A549 (cell line): ENCODE measurements at places on chromosomes 4 and X.

- DNase-seq: peak; percentile 35
Observed at GRCh38 chr4:130210864-130211263, 1114.9 kb downstream of the C4orf33 start.

DNA sequence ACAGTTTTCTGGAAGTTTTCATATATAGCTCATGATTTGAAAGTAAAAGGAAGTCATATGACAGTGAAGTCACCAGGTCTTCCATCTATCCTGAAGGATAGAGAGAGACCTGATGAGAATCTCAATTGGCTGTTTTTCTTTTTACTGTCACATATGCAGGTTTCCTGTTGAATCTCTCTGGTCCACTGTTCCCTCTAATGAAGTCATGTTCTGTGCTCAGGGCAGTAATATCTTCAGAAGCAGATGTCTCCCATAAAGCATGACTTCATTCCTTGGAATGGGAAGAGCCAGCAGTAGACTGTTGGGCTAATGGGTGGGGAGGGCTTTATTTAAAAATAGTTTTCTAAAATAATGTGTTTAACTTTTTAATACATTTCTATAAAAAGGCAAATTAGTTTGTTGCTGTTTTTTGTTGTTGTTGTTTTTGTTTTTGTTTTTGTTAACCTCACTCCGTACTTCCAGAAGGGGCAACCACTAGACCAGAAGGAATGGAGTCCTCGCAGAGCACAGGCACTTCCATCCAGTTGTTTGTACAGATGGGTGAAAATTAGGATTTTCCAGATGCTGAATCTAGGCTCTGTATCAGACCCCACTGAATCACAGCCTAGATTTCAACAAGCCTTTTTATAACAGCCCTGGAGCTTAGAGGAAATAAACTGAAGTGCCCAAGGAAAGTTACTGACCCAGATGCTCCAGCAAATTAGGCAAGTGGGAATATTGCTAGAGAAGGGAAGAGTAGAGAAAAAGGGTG, 54.2 kb downstream of the AWAT2 start:
- DNase-seq: no peak

GRCh38 chr4:172780566-172781081, 388.0 kb upstream of the GALNT7 start:
- DNase-seq: no peak

GRCh38 chrX:2539586-2539985, 38.8 kb upstream of the DHRSX start:
- DNase-seq: no peak

DNA sequence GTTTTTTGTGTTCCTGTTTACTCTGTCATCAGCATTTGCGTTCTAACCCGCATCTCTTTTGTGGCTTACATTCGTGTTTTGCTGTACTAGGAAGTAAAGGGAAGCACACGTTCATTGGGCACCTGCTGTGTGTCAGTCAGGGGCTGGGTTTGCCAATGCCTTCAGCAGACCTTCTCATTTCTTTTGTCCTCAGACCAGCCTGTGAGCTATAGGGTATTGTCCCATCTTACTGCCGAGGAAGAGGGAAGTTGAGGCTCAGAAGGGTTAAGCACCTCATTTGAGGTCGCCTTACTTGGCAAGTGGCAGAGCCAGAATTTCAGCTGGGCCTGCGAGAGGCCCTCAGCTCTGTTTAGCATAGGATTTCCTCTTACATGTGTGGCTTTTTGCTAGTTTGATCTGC, 8.7 kb downstream of the TBC1D14 start:
- DNase-seq: no peak

DNA sequence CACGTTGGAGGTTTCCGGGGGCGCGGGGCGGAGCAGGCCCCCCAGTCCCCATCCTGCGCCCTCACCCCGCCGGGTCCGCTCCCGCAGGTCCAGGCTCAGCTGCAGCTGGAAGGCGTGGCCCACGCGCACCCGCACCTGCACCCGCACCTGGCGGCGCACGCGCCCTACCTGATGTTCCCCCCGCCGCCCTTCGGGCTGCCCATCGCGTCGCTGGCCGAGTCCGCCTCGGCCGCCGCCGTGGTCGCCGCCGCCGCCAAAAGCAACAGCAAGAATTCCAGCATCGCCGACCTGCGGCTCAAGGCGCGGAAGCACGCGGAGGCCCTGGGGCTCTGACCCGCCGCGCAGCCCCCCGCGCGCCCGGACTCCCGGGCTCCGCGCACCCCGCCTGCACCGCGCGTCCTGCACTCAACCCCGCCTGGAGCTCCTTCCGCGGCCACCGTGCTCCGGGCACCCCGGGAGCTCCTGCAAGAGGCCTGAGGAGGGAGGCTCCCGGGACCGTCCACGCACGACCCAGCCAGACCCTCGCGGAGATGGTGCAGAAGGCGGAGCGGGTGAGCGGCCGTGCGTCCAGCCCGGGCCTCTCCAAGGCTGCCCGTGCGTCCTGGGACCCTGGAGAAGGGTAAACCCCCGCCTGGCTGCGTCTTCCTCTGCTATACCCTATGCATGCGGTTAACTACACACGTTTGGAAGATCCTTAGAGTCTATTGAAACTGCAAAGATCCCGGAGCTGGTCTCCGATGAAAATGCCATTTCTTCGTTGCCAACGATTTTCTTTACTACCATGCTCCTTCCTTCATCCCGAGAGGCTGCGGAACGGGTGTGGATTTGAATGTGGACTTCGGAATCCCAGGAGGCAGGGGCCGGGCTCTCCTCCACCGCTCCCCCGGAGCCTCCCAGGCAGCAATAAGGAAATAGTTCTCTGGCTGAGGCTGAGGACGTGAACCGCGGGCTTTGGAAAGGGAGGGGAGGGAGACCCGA, 14.0 kb downstream of the SHOX start:
- DNase-seq: no peak

- no peak for DNase-seq
Observed at GRCh38 chr4:141467225-141467624, 169.2 kb upstream of the IL15 start.

DNA sequence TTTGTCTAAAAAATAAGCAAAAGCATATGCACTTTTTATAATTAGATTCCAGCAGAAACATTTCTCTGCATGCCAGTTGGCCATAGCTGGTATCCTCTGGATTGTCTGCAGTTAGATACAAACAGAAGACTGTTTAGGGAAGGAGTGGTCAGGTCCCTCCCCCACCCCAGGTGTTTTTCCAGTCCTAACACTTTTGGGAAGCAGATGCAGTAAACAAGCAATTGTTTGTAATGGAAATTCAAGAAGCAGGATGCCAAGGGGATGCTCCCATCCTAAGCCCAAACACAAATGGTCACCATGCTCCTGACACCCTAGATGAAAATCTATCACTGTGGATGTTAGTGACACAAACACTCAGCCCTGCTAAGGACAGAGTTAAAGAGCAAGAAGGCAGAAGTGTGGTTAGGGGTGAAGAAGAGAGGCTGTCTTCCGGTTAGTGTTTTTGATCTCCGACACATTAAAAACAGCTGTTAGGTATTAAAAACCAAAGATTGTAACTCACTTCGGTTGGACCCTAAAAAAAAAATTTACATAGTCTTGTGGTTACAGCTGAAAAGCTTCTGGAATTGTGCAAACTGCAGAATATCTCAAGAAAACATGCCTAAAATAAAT, 7.9 kb downstream of the LEF1 start:
- DNase-seq: no peak

DNA sequence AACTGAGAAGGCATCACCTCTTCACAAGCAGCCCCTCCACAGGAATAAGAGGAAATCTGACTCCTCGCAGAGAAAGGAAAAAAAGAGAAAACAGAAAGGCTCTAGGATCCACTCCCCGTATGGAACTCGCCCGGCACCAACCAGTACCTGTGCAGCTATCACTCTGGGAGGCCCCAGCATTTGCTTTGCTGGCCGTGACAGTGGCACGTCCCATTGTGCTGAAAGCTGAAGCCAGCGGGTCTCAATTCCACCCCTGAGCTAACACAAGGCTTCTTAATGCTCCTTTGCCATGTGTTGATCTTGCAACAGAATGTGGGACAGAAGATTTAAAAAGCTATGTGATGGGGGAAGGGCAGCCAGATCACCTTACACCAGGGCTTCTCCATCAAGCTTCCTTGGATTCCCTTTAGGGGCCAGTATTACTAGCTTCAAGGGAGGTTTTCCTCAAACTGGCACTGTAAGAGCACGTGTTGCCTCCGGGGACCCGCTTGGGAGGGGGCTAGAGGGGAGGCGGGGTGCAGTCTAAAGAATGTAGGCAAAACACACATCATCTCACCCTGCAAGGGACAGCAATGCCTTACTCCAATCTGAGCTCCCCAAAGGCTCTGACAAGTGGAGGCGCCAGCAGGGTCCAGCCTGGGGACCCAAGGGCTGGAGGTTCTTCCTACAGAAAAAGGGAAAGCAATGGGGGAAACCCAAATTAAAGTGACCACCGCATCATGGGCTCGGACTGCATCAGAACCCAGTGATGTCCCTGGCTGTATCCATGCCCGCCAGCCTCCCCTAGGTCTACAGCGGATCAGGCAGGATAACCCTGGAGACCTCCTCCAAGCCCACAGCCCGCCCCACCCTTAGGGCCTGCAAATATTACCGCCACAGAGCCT, 1.2 kb downstream of the USP46 start:
- no peak for DNase-seq

DNA sequence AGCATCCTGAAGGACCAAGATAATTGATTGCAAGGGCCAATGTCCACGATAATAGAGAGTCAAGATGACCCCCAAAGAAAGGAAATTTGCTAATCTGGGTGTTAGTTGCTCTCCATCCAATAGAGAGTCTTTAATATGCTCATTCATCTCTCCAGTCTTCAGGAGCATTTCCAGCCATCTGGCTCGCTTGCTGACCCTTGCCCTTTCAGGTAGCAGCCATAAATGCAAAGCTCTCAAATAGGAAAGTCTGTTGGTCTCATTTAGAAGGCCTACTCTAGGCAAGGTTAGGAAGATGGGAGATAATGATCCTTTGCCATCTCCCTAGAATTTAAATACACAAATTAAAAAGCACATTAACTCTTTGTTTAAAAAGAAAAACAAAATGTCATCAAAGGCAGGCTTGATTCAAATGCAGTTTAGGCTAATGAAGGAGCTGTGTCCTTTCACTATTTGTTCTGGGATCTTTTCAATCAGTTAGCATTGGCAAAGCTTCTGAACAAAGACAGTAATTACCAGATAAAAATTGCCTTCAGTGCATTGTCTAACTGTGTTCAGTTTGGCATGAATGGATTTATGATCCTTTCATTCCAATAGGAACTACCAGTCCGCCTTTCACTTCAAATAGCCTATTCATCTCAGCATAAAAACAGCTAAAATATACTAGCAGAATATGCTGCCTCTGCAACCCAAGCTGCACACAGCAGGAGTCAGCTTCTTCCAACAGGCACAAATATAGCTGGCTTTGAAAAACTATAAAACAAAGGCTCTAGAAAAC, 49.6 kb upstream of the ATXN3L start:
- no peak for DNase-seq

GRCh38 chrX:112868586-112868985, 28.0 kb upstream of the AMOT start:
- no peak for DNase-seq

GRCh38 chr4:23412701-23413100, 477.1 kb downstream of the PPARGC1A start:
- no peak for DNase-seq

DNA sequence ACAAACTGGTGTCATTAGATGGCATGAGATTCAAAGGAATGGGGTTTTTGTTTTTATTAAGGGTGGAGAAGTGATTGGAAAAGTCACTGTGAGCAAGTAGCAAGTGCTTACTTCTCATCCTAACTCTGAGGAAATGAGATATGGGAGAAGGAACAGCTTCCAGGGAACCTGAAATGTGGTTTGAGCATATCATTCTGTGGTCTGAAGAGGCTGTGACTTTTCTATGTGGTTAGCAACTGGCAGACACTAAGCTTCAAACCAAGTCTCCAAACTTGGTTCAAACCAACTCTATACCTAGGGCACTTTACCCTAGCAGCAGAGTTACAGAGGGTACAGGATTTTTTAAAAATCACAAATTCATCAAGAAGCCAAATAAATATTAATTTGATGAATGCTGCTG, 58.2 kb downstream of the DCLK2 start:
- DNase-seq: no peak

DNA sequence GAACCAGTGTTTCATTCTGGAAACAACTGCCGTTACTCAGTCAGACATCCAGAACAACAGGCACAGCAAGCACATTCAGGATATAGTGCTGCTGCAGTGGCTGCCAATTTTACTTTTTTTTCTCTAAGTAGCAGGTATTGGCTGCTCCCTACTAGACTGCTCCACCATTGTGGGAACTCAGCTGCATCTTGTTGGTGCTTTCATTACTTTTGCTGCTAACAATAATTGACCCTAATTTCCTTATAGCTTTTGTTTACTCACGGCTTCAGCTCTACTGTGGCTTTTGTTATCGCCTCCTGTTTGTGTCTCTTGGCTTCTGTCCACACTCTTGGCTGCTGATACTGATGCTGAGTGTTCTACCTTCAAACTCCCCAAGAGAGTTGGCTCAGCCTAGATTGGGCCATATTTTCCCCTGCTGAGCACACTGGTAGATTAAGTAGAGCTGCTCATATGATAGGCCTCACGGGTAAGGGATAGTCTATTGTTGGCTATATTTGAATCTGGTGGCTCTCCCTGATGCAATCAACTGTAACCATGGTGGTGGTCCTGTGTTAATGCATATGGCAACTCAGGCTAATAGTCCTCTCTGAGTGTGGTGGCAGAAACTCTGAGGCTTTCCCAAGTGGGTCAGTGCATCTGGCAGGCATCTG, 44.5 kb upstream of the IL2 start:
- no peak for DNase-seq

- DNase-seq: no peak
Observed at GRCh38 chr4:112532267-112532666, 16.3 kb upstream of the NEUROG2 start.

- no peak for DNase-seq
Observed at GRCh38 chr4:145302725-145303124, 122.3 kb upstream of the OTUD4 start.

GRCh38 chr4:187178084-187178483, 454.4 kb upstream of the FAT1 start:
- no peak for DNase-seq

DNA sequence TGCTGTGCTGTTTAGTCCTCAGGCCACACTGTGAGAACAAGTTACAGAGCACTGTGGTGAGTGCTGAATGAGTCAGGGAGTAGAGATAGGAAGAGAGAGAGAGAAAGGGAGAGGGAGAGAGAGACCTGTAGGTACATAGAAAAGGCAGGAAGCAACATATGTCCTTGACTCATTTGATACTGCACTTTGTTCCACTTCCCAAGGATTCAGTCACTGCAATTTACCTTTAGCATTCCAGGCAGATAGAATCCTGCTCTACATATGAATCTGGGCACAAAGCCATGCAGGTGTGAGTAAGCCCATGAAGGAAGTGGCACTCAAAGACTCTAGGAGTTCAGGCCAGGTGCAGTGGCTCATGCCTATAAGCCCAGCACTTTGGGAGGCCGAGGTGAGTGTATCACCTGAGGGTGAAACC, 1.0 kb upstream of the DAPP1 start:
- no peak for DNase-seq

- DNase-seq: no peak
Observed at GRCh38 chrX:128622296-128622695, 570.1 kb upstream of the ACTRT1 start.

- DNase-seq: no peak
Observed at GRCh38 chrX:38891641-38892413, 90.6 kb downstream of the MID1IP1 start.

- DNase-seq: no peak
Observed at GRCh38 chr4:153156263-153156662, 48.0 kb upstream of the TRIM2 start.

- no peak for DNase-seq
Observed at GRCh38 chr4:29375716-29376115, 1344.5 kb upstream of the PCDH7 start.

- DNase-seq: peak; percentile 33
Observed at GRCh38 chrX:18709833-18710232, 2.4 kb downstream of the PPEF1 start.
